8988T (cell line): ENCODE measurements at places on chromosomes 7 and 10.
A peak's percentile ranks its signal among the peaks of the same experiment; 100 is the strongest.

GRCh38 chr7:98223351-98223897 is 12.2 kb downstream of the BHLHA15 start:
- no peak for DNase-seq

GRCh38 chr7:155340721-155341120 is 43.0 kb downstream of the INSIG1 start:
- no peak for DNase-seq

- no peak for DNase-seq
Observed at GRCh38 chr10:125936331-125936730, 40.0 kb downstream of the FANK1 start.

DNA sequence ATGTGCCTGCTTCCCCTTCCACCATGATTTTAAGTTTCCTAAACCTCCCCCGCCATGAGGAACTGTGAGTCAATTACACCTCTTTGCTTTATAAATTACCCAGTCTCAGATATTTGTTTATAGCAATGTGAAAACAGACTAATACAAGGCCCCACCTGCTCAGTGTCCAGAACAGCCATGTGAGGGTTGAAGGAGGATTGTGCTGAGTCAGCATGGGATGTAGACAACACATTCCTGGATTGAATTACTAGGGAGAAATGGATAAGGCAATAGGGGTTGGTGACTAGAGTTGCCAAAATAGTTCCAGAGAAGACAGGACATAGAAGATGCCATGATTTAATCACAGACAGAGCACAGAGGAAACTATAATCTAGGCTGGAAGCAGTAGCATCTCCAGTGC is 270.3 kb downstream of the GFRA1 start:
- no peak for DNase-seq

DNA sequence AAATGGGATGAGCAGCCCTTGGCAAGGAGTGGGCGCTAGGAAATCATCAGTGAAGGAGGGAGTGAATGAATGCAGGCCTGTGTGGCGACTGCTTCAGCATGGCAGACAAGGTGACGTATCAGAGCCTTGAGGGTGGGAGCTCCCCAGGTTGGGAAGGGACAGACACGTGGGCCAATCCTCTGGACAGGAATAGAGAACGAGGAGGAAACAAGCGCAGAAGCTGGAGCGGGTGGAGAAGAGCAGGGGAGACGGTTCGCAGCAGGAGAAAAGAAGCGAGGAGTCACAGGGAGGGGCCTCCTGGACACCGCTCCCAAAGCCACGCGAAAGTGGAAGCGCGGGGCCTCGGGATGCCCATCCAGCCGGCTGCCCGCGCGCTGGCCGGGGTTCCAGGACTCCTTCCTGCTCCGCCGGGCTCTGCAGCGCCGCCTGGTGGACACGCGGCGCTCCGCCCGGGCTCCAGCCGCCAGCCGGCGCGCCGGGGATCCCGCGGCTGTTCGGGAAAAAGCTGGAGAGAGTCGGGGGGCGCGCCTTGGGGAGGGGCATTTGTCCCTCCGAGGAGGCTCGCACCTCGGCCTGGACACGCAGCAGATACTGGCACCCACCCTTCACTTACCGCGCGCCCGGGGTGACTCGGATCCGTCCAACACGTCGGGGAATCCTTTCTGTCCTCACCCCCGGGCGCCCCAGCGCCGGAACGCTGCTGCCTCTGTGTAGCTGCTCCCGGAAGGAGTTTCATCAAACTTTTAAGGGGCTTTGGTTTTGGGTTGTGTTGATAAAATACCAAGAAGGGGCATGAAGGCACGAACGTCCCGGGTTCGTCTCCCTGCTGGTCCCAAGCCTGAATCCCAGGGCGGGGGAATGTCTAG is 6.3 kb downstream of the ZNF503 start:
- peak; percentile 92 for DNase-seq

- no peak for DNase-seq
Observed at GRCh38 chr10:91415816-91416215, 5.7 kb downstream of the HECTD2 start.

- DNase-seq: no peak
Observed at GRCh38 chr7:105854498-105854897, 21.9 kb downstream of the ATXN7L1 start.

DNA sequence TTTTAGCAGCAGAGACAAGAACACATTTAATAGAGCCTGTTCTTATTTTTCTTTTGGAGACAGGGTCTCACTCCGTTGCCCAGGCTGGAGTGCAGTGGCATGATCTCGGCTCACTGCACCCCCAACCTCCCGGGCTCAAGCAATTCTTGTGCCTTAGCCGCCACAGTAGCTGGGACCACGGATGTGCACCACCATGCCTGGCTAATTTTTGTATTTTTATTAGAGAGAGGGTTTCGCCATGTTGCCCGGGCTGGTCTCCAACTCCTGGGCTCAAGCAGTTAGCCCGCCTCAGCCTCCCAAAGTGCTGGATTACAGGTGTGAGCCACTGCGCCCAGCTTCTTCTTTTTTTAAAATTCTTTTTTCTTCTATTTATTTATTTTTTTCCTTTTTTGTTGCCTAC is 23.3 kb downstream of the GALNT17 start:
- no peak for DNase-seq

- DNase-seq: no peak
Observed at GRCh38 chr10:122102146-122102868, 113.3 kb downstream of the TACC2 start.

GRCh38 chr10:114038819-114039218 is 4.8 kb upstream of the ADRB1 start:
- DNase-seq: no peak

DNA sequence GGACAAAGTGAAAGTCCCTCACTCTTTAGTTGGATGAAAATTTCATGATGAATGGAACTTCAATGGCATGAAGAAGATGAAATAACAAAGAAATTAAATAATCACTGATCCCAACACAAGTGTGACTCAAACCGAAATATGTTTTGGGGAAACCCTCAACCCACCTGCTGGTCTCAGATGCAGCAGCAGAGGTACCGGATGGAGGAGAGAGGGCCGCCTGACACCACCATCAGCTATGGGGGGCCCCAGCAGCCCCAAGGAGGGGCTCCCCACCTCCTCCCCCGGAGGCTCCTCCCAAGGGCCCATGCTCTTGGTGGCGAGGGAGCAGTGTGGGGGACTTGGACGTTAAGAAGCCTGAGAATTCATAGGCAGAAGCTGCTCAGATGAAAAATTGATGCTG is 137.2 kb upstream of the ADARB2 start:
- no peak for DNase-seq
